Stimulated activated CD8-positive, alpha-beta memory T cell treated with anti-CD3 and anti-CD28 coated beads, Interleukin-2, amount 100 ng/mL, for 1 hour (primary cell): ENCODE measurements at places on chromosomes 7 and 10.

DNA sequence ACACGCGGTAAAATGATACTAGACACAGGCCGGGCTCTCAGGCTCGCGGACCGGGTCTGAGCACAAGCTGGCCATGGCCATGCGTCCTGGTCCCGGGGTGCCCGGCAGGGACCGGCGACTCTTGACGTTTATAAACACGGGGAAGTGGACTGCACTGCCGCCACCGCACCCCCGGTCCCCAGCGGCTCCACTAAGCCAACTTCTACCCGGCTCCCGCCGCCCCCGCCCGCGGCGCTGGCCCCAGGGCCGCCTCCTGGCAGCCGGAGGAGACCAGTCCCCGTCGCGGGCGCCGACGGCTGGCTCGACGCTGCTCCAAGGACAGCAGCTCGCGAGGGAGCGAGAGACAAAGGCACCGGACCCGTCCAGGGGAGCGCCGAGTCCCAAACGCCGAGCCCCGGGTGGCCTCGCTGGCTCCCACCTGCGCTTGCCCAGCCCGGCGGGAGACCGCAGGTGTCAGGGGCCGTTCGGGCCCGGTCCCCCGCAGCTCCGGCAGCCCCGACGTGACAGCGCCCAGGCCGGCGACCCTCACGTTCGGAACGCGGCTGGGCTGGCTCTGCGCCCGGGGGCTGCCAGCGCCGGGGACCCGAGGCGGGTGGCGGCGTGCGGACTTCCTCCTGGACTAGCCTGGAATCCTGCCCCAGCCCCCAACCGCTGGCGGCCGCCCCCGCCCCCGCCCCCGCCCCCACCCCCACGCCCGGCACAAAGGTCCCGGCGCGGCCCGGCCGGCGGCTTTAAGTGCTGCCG is 517 bp downstream of the ITGB1 start:
- DNase-seq = no peak

GRCh38 chr10:95413588-95413987 is 122.8 kb upstream of the PDLIM1 start:
- DNase-seq = no peak

DNA sequence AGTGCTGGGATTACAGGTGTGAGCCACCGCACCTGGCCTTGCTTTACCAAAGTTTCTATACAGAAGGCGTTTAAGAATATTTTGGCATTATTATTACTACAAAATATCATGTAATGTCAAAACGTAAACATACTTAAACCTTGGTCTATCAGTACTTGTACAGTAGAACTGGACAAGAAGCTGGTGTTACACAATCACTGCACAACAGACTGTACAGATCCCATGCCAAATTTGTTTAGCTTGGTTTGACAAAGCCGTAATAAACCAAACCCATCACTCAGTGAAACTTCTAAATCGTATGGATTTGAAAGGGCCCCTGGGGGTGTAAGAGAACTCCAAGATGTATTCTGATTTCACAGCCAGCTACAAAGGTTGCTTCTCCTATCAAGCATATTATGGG is 51.8 kb upstream of the RHEB start:
- DNase-seq = no peak

GRCh38 chr7:135481598-135481979 is 28.3 kb downstream of the CNOT4 start:
- DNase-seq = no peak

DNA sequence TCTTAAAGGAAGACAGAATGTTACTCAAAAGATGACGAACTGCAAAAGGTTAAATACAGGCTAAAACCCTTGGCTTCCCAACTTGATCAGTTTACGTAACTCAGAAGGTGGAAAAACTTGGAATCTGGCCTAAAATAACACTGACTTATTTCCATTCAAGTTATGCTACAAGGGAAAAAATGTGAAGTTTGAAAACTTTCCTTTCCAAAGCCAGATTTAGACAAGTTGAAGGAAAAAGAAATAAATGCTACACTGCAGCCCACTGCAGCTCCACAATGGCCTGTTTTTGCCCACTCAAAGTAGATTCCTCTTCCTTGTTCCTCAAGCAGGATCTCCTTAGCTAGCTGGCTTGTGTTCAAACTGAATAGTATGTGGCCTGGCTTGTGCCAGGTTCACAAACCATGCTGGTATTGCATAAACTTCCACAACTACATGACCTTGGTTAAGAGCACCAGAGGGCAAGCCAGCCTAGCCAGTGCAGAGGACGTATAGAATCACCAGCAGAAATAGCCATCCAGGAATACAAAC is 166.2 kb downstream of the CPEB3 start:
- DNase-seq = no peak

DNA sequence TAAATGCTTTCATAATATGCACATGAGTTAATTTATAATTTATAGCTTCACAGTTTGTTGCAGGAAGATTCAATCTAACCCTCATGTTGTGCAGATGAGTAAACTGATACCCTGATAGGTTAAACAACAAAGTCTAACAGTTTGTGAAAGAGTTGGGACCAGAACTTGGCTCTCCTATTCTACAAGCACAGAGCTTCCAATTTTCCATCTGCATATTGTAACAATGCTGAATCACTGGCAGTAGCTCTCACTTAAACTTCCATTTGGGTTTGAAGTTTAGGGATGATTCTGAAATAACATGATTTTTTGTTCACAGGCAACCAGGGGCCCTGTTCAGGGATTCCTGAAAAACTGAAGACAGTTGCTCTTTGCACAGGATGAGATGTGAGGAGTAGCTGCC is 179.3 kb downstream of the XPNPEP1 start:
- DNase-seq = no peak

DNA sequence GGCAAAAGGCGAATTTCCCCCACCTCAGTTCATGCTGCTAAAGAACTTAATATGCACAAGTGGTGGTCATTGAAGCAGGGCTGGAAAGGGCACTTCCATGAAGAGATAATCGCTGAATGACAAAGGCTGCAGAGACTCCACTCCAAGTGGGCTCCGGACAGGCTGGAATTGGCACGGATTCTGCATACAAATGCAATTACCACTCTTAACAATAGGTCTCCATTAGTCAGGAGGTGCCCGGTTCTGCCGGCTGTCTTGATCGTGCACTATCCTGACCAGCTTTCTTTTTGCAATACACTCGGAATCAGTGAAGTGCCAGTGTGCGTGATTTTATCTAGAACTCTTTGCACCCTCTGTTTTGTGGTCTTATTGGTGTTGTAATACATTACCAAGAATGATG is 49.7 kb downstream of the INSYN2A start:
- no peak for DNase-seq

DNA sequence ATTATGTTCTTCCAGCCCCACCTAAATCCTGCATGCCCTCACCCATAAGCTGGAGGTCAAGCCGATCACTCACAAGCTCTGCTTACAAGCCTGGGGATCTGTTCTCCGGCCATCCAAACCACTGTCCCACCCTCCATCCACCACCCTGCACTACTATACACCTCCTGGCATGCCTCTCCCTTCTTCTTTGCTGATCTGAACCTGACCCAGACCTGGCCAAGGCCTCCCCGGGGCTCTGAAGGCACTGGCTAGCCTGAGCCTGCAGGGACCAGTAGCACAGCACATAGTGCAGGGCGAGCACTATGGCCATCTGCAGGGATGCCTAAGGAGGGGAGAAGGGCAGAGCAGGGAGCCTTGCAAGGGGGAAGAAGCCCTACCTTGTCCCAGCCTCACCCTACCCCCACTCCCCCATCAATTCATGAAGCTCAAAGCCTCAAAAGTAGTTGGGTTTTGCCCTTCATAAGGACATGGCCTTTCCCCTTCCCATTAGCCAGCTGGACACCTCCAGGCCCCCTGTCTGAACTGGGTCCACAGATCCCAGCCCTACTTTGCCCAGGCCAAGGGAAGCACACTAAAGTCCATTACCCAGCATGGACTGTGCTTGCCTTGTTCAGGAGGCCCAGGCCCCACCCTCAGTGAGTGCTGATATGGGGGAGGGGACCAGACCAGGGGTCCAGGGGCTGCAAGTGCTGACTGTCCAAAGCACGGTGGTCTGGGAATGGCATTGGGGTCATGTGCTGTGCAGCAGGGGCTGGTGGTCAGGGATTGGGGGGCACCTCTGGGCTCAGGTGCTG is 29.6 kb downstream of the CHAT start:
- no peak for DNase-seq

DNA sequence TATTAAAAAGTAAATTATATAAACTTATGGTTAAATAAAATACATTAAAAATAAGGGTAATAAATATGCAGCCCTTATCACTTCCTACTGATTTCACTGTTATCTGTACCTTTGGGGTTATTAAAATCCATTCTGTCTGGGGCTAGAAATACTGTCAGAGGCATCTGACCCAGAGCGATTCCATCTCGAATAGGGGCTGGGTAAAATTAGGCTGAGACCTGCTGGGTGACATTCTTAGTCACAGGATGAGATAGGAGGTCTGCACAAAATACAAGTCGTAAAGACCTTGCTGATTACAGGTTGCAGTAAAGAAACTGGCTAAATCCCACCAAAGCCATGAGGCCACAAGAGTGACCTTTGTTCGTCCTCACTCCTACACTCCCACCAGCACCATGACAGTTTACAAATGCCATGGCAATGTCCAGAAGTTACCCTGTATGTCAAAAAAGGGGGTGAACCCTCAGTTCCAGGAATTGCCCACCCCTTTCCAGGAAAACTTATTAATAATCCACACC is 77.6 kb downstream of the COBL start:
- DNase-seq = no peak

- DNase-seq = no peak
Measured at GRCh38 chr7:139441961-139442360, 41.5 kb downstream of the KLRG2 start.

- no peak for DNase-seq
Measured at GRCh38 chr10:118912961-118913600, 116.4 kb upstream of the NANOS1 start.
